HCT116 (cell line): ENCODE measurements at places on chromosomes 16 and 17. TPM values are rescaled to one million over a fixed set of nuclear protein-coding genes. Genes with fewer than 3 reads are reported as not detected.

Gene PPY
- not detected for total RNA-seq

Gene CASKIN2
- total RNA-seq = 38.4 TPM

Gene AATK
- total RNA-seq = 4.4 TPM

GRCh38 chr16:79429381-79430190 lies 171.0 kb downstream of the MAF start:
- DNase-seq = no peak
- H3K36me3 ChIP-seq = no peaks in the 10 kb centered on the region
- no peaks in the 10 kb centered on the region for H3K27me3 ChIP-seq
- no peaks in the 10 kb centered on the region for H3K4me1 ChIP-seq
- H3K27ac ChIP-seq = no peak overlapping the region

DNA sequence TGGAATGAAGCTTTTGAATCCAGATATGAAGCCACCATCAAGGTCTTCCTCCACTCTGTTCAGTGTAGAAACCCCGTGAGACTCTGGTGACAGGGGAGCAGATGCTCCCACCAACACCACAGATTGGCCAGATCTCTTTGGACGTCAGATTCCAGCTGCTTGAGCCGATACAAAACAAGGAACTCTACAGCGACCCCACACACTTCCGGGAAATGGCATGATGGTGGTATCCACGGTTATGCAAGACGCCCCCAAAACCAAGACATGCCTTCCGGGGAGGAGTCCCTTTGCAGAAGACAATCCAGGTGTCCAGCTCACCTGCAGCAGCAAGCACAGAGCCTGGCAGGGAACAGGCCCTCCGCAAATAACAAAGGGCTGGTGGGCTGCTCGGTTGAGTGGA lies 19.8 kb upstream of the PITPNA start:
- H3K36me3 ChIP-seq = no peaks in the 10 kb centered on the region
- no peaks in the 10 kb centered on the region for H3K27me3 ChIP-seq
- H3K27ac ChIP-seq = no peak overlapping the region
- DNase-seq = no peak
- H3K4me3 ChIP-seq = no peak overlapping the region

DNA sequence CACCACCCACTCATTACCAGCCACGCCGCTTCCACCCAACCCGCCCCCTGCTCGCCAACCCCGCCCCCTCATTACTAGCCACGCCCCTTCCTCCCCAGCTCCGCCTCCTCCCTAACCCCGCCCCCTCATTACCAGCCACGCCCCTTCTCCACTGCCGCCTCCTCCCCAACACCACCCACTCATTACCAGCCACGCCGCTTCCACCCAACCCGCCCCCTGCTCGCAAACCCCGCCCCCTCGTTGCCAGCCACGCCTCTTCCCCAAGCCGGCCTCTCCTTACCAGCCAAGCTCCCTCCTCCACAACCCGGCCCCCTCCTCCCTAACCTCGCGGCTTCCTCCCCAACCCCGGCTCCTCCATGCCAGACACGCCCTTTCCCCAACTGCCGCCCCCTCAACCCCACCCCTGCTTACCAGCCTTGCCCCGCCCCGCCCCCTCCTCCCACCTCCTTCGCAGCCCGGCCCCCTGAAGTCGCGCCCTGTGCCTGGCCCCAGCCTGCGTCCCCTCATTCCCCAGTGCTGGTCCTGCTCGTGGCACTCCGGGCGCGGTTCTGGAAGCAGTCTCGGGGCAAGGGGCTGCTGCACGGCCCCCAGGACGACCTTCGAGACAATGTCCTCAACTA lies 7.3 kb downstream of the SLC22A31 start:
- no peaks in the 10 kb centered on the region for H3K27me3 ChIP-seq
- 0 out of 2 replicates have a peak overlapping the region, but pooled peaks have one; percentile 26 for H3K4me3 ChIP-seq
- H3K4me1 ChIP-seq = no peaks in the 10 kb centered on the region
- no peaks in the 10 kb centered on the region for H3K36me3 ChIP-seq

DNA sequence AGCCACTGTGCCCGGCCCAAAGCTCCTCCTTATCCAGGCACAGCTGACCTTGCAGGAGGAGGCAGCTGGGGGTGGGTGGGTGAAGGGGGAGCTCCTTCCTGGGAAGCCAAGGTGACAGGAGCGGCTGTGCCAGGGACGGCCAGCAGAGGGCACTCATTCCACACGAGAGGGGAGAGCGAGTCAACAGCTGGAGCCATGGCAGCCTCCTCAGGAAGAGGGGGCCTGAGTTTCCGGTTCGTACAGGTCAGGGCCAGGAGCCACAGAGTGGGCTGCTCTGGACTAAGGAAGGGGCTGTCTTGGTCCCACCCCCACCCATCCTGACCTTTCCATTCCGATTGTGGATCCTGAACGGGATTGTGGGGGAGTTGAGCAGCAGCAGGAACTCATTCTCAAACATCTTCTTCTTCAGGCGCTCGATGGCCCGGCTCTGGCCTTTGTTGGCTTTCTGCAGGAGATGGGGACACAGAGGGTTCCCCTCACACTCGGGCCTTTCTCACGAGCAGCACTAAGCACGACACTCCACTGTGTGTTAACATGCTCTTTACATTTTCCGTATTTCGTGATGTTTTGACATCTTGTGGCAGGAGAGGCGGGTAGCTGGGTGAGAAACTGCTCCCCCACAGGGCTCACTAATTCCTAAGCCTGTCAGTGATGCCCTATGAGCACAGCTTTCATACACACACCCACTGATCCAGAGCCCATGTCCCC lies 61.6 kb downstream of the TIMM22 start:
- DNase-seq = peak; percentile 51
- 0 out of 2 replicates have a peak, but pooled peaks cover 4% of the 10 kb centered on the region for H3K36me3 ChIP-seq
- no peak overlapping the region for H3K27ac ChIP-seq
- H3K27me3 ChIP-seq = no peaks in the 10 kb centered on the region
- H3K4me1 ChIP-seq = peaks cover 15% of the 10 kb centered on the region

DNA sequence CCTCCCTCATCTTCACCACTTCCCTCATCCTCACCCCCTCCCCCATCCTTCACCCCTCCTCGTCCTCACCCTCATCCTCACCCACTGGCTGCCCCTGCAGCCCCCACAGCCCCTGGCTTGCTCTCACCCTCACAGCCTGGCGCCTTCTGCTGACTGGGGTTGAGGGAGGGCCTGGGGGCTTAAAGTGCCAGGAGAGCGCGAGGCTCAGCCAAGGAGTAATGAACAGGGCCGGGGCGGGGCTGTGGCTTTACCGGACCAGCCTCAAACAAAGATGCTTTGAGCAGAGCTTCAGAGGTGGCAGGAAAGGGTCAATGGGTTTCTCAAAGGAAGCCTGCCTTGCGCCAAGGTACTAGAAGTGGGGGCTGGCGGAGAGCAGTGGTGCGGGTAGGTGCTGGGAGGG lies at the start of gene PRSS33:
Gene PRSS33, minus strand, starts transcription at position 155 of the 400 bp plus-strand sequence. CDS start 1,013 bp downstream, outside the sequence.
- no peak for DNase-seq
- H3K36me3 ChIP-seq = no peaks in the 10 kb centered on the region
- H3K27ac ChIP-seq = peak within 1 kb of the TSS; percentile 22; the same call in 1 of the 2 replicates
- H3K4me1 ChIP-seq = peaks cover 4% of the 10 kb centered on the region; the same call in 1 of the 2 replicates

- no peak overlapping the region for H3K4me3 ChIP-seq
- H3K36me3 ChIP-seq = no peaks in the 10 kb centered on the region
- H3K27ac ChIP-seq = no peak overlapping the region
- no peaks in the 10 kb centered on the region for H3K4me1 ChIP-seq
- H3K27me3 ChIP-seq = peaks cover 52% of the 10 kb centered on the region
These were observed 25.8 kb upstream of the IRF8 start for GRCh38 chr16:85873153-85873552.
